NCI-H1105 (cell line): ENCODE measurements at places on chromosomes 3 and 15.

DNA sequence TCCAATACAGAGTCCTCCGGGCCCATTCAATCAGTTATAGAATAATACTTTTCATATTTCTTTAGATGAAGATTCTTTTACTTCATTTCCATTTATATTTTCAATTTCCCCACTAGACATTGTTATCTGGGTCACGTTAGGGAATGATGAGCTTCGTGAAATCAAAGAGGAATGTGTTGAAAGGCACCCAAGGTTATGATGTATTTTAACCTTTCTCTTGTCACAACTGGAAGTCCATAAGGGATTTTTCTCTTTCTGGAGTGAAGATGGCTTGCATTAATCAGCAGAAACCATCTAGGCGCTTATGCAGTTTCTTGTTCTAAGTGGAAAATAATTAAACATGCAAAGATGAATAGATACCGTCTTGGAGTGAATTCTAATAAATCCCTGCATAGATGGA is 180.5 kb downstream of the FEZF2 start:
- DNase-seq, result no peak

DNA sequence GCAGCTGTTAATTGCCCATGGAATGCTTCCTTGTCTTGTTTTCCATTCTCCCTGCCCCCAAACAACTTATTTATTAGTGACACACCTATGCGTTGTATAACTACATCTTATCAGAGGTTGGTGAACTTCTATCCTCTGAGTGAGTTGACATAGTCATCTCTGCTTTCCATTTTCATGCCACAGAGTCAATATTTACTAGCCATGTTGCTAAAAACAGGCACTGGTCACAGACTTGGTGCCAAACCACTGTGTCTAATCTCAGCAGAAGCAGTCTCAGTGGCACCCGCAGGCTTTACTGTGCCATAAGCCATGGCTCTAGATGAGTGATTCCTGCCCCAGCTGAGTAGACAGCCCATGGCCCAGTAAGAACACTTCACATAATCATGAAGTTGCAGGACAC is 26.5 kb downstream of the DAPK2 start:
- no peak for DNase-seq

DNA sequence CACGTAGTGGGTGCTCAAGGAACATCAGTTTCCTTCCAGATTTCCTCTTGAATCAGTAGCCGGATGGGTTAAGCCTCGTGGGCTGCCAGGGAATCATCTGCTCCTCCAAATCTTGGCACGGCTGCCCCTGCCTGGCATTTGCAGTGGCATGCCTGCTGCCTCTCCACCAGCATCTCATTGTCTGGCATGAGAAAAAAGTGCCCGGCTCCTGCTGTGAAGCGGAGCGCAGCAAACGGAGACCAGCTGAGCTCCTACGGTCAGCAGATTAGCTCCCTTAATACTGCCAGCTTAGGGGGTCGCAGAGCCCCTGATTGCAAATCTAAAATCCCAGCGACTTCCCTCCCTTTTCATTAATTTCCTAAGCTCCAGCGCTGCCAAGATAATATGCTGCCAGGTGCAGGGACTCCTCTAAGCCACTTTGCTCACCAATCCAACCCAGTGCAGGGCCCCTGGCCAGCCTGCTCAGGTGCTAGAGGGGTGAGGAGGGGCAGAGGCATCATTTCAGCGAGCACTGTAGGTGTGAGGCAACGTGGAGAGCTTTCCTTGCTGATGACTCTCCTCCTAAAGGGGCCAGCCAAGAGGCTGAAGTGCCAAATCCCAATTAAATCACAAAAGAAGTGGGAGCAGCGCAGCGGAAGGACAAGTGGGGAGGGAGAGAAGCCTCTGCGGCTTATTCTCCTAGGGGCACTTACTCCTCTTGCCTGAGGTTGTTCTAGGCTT is 49.6 kb upstream of the ST8SIA2 start:
- peak; percentile 67 for DNase-seq

GRCh38 chr3:182309120-182309519 is 484.2 kb upstream of the ATP11B start:
- DNase-seq, result no peak

DNA sequence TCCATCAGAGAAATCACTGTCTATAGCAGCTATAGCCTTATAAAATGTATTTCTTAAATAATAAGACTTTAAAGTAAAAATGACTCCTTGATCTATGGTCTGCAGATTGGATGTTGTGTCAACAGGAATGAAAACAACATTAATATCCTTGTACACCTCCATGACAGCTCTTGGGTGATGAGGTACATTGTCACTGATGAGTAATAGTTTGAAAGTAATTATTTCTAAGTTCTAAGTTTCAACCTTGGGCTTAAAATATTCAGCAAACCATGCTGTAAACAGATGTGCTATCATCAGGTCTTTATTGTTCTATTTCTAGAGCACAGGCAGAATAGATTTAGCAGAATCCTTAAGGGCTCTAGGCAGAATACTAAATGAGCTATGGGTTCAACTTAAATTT is 568.2 kb upstream of the BCHE start:
- no peak for DNase-seq

DNA sequence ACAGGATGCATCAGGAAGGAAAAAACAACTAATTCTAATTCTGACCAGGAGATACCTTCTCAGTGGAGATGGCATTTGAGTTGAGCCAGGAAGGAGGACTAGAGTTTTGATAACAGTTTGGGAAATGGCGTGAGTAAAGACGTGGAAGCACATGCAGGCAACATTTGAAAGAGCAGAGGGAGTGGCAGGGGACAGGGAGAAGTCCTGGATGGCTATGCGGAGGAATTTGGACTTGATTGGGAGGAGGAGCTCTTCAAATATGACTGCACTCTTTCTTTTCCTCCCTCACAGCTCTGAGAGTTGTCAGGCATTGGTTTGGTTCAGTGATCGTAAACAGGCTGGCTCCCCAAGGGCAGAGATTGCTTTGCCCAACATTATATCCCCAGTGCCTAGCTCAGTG is 84.0 kb upstream of the LIMD1 start:
- DNase-seq, result no peak

DNA sequence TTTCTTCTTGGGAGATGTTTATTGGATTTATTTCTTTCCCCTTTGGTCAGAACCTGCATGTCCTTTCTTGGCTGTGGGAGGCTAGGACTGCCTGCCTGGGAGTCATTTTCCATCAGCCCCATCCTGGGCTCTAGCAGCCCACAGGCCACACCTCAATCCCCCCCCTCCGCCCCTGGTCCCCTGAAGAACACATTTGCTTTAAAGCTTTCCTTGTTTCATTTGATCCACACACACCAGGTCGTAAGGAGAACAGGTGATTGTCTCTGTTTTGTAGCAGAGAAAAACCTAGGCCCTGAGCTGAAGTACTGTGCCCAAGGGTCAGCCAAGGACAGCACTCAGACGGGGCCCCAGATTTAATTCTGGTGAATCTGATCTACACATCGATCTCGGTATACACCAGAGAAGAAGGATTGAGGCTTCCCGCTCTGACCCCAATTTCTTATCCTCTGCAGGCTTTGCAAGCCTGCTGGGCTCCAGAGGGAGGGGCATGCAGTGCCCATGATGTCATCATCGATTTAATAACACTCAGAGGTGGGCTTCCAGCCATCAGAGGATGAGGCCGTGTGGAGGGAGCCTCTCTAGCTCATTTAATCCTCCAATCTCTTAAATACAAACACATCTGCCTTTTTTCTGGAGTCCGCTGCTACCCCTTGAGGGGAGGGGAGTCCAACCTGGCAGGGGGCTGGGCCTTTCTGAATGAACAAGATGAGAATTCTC is 1.7 kb upstream of the CLN6 start:
- DNase-seq, result no peak

DNA sequence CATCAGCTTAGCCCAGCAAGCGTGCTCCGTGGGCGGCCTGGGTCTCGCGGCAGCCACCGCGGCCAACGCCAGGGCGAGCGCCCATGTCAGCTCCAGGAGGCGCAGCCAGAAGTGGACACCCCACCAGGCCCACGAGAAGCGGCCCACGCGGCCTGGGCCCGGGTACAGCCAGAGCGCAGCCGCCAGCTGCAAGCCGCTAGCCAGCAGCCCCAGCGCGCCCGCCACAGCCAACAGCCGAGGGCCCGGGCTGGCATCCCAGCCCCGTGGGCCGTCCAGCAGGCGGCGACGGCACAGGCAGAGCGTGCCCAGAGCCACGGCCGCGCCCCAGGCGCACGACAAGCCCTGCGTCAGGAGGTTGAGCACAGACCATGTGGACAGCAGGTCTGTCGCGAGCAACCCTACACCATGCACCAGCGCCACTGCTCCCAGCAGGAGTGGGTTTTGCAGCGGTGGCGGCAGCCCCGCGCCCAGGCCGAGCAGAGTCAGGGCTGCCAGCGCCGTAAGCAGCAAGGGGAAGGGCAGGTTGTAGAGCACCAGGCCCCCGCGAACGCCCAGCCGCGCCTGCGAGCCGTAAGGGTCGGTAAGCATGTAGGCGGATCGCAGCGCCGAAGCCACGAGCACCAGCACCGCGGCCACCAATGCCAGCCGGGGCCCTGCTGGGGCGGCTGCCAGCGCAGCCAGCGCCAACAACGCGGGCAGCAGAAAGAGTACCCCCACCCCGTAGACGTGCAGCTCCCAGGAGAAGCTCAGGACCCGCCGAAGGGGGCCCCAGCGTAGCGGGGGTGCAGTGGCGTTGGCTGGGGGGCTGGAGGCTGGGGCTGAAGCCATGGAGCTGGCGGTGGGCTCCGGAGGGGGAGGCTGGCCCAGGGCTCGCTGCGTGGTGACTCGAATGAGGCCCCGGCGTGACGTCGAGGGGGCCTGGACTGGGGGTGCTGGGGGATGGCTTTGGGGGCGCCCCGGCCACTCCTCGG is 4.9 kb downstream of the PRRT3 start:
- DNase-seq, result peak; percentile 39
